Neural crest cell (in vitro differentiated cells): ENCODE measurements at places on chromosomes 4 and X.

DNA sequence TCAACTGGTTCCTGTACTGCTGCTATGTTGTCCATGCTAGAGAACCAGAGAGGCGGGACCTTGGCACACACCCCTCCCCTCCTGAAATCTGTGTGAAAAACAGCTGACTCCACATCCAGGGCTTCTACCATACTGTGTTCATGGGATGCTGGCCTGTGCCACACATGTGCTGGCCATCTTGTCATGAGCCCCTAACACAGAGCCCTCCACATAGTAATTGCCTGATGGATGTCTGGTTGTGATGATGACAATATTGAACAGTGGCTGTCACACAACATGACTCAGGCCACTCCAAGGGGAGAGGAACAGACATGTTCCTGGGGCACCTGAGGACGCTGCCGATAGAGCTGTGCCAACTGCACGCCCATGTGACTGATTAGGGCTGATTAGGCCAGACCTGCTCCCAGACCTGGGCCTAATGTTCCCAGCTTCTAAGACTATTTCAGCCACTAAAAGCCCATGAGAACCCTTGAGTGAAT, 13.1 kb downstream of the SLC25A5 start:
- no peak for DNase-seq

GRCh38 chr4:156321203-156321602, 367.5 kb upstream of the CTSO start:
- no peak for DNase-seq

DNA sequence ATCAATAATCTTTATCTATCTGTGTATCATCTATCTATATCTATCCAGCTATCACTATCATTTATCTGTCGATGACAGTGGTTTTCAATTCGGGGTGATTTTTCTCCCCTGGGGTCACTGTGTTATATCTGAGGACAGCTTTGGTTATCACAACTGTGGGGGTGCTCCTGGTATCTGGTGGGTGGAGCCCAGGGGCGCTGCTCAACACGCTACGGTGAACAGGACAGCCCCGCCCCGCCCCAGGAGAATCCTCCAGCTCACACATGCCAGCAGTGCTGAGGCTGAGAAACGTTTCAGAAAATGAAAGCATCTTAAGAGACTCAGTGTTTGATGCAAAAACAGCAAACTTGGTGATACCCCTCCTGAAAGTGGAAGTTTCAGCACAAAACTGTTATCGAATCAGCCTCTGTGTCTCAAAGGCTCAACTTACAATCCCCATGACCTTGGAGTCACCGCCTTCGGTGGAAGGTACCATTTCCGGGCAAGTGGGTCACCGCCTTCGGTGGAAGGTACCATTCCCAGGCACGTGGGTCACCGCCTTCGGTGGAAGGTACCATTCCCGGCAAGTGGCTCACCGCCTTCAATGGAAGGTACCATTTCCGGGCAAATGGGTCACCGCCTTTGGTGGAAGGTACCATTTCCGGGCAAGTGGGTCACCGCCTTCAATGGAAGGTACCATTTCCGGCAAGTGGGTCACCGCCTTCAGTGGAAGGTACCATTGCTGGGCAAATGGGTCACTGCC, 315.3 kb downstream of the DHRSX start:
- DNase-seq = no peak

GRCh38 chr4:22454955-22455354, 60.9 kb downstream of the ADGRA3 start:
- no peak for DNase-seq

DNA sequence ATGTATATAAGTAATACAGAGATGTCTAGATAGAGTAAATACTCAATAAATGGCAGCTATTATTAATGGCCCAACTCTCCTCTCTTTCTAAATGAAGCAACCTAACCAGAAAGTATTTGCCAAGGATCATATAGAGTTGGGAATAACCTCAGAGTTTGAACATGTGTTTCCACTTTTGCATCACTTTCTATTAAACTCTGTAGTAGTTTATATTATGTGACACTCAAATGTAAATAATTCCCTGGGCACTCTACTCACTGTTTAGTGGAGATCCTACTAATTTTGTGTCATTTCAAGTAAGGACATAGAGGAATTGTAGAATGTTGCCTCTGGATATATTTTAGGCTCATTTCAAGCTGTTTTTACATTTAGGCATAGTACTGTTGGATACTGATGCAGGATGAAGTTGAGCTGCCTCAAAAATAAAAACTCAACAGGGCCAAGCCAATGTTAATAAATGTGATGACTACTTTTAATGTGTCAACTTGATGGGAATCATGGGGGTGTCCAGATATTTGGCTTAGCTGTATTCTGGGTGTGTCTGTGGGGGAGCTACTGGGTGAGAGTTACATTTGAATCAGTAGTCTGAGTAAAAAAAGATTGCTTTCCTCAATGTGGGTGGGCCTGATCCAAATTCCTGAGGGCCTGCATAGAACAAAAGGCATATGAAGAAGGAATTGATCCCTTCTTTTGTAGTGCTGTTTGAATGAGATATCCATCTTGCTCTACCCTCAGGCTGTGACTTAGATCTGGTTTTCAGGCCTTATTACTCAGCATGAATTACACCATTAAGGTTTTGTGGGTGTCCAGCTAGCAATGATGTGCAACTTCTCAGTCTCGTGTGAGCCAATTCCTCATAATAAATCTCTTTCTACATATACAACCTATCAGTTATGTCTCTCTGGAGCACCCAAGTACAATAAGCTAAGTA, 1368.2 kb downstream of the STIM2 start:
- DNase-seq = no peak

DNA sequence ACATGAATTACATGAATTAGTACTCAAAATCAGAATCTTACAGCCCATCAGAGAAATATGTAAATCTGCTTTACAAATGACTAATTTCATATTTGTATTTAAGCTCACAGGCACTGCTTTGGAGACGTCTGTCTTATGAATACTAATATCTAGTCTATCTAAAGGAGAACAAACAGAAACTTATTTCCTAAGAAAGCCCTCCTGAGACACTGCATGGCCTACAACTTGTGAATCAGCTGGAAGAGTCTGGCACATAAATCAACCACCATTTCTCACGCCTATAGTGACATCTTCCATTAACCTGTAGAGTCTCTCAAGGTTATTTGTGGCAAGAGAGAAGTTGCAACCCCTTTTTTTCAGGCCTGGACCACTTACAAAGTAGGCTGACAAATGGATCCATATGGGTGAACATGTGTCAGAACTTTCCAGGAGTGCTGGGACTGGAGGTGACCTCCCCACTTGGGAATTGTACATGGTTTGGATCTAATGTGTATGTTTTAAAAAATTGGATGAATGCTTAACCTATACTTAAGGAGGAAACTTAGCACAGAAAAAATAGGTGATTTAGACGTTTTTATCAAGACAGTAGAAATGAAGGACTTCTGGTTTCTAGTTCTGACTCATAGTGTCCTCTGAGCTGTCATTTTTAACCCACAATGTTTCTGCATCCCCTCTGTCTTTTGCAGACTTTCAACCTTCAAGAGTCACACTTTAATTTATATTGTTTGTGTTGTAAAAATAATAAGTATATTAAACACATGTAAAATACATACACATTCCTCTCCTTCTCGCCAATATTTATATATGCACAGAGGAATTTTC, 83.2 kb upstream of the ARHGAP24 start:
- no peak for DNase-seq

DNA sequence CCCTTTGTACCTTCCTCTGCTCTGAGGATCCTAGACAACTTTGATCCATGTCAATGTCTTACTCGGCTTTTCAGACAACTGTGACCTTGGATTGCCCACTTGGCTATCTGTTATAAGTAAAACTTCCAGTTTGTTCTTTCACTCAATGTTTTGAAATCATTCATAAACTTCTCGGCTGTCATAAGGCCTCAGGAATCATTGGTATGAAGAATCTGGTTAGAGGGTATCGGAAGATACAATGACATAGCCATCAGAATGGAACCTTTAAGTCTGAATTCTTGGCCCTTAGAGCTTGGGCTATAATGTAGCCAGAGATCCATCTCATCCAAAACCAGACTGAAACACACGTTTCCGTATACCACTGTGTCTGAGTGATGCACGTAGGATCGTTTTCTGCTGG, 59.0 kb upstream of the WDR1 start:
- no peak for DNase-seq

GRCh38 chr4:7419961-7420660, 14.6 kb downstream of the PSAPL1 start:
- DNase-seq = no peak

- no peak for DNase-seq
Observed at GRCh38 chr4:151855747-151856146, 94.9 kb upstream of the GATB start.

GRCh38 chrX:28398342-28398741, 188.9 kb upstream of the IL1RAPL1 start:
- DNase-seq = no peak

GRCh38 chrX:14449773-14450172, 79.6 kb upstream of the GLRA2 start:
- no peak for DNase-seq

- DNase-seq = no peak
Observed at GRCh38 chr4:112343330-112344080, 46.3 kb downstream of the ALPK1 start.

DNA sequence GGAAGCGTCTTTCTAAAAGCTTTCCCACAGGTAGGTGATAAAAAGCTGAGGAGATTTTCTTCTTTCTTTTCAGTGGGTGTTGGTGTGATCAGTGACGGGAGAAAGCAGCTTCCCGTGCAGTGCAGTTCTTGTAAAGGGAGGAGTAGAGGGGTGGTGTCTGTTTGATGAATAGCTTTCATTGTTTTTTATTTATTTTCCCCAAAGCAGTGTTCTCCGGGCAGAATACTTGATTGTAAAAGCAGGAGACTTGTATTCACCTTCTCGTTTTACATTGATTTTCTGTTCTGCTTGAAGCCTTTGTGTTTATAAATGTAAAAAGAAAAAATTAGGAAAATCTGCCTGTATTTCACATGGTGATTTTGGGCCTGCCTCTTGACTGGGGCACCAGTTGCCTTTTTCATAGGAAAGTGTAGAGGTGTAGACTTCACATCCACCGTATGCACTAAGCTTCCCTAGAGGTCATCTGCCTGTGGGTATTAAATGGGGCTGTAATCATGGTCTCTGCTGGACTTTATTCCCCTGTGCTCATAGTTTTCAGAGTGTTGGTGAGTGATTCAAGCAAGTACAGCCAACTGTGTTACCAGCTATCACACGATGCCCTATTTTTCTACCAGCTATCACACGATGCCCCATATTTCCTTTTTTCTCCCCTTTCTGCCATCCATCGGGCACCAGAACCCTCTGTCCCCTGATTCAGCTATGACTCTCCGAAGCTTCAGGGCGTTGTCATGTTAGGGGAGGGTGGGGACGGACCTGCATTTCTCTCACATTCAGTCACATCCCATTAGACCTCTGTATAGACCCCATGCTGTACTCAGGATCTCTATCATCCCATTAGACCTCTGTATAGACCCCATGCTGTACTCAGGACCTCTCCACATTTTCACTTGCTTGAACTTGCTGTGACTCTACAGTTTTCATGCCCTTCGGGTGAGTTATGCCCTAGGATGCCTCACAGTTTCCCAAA, 526.5 kb downstream of the TRIML1 start:
- DNase-seq = no peak

GRCh38 chr4:4413806-4414205, 26.9 kb downstream of the NSG1 start:
- DNase-seq = no peak

GRCh38 chr4:153844144-153844543, 55.3 kb upstream of the SFRP2 start:
- DNase-seq = no peak

DNA sequence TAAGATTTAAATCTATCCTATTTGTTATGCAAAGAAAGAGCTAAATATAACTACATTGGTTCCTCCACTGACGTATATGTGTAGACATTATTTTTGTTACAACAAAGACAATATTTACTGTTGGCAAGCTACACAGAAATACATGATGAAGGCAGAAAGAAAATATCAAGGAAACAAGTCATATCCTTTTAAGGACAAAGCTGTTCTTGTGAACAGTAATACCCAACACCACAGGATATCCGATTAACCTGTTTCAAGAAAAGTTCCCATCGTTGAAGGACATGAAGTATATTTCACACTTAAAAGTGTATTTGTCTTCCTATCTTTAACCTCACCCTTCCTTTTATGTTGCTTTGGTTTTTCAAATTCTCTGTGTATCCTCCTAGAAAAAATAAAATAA, 235.8 kb upstream of the AADAT start:
- no peak for DNase-seq

DNA sequence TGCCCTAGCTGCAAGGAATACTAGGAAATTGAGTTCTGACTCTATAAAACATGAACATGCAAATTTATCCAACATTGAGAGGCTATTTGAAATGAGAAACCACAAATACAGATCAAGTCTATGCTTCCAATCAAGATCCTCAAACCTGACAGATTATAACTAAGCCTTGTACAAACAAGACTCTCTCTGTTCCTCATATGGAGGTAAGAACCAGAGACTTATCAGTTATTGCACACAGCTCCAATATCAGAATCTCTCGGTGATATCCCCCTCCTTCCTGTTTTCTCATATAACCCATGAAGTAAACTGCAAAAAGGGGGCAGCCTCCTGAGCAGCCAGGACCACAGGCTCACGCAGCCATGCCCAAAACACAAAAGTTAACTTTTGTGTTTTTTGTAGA, 36.5 kb downstream of the FBXW7 start:
- DNase-seq = no peak

DNA sequence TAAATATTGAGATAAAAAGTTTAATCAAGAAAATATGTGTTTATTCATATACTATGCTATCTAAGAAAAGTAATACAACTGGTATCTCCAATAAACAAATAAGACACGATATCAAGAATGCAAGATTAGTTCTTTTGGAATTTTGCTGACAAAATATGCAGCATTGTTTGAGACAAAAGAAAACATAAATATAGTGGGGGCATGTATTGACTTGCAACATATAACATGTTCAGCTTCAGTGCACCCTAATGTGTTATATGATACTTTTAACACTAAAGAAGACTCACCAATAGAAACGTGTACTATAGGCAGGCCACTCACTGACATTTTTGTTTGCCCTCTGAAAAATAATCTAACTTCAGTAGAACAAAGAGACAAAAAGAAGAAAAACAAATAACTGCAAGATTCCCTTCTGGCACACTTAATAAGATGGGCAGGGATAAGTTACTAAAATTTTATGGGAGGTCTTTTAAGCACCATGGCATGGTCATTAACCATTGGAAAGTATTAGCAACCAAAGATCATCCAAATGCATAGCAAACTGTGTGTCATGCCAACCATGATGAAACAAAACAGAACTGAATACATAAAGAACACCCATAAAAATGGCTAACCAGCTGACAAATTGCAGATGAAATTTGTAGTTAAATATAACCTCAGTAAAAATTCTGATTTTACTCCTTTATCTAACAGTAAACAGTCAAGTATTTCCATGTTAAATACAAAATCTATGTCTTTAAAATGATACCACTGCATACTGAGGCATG, 447.9 kb upstream of the FAM241A start:
- DNase-seq = no peak

GRCh38 chr4:152485726-152486276, 50.1 kb downstream of the FBXW7 start:
- DNase-seq = no peak

- DNase-seq = no peak
Observed at GRCh38 chr4:74039315-74039763, 850 bp upstream of the CXCL3 start.
